Chondrocyte (in vitro differentiated cells): ENCODE measurements at places on chromosomes 3 and 15. TPM values are rescaled to one million over a fixed set of nuclear protein-coding genes. Genes with fewer than 3 reads are reported as not detected.
A peak's percentile ranks its signal among the peaks of the same experiment; 100 is the strongest.

The ERC2 gene
- total RNA-seq, result 0.65 to 1.6 TPM in 2 of 3 replicates, not detected in the other

DNA sequence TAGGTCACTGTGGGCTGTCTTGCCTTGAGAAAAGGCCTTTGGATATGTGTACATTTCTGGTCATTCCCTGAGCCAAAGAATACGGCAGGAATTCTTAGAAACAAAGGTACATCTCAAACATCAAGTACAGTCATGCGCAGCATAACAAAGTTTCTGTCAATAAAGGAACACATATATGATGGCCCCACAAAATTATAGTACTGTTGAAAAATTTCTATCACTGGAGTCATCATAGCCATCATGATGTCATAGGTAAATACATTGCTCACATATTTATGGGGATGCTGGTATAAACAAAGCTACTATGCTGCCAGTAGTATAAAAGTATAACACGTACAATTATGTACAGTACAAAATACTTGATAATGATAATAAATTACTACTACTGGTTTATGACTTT lies 38.9 kb upstream of the NECTIN3 start:
- no peak overlapping the region for H3K27ac ChIP-seq
- no peaks in the 10 kb centered on the region for H3K4me1 ChIP-seq
- peaks cover 3% of the 10 kb centered on the region for H3K36me3 ChIP-seq
- DNase-seq, result no peak
- peaks cover 3% of the 10 kb centered on the region for H3K27me3 ChIP-seq

- DNase-seq, result no peak
- no peaks in the 10 kb centered on the region for H3K27me3 ChIP-seq
- no peaks in the 10 kb centered on the region for H3K36me3 ChIP-seq
- H3K4me1 ChIP-seq, result peaks cover 14% of the 10 kb centered on the region
- H3K27ac ChIP-seq, result peak overlapping the region; percentile 49
Measured at GRCh38 chr3:154795582-154795981, 284.5 kb upstream of the MME start.

- H3K36me3 ChIP-seq, result peaks cover 1% of the 10 kb centered on the region
- no peak for DNase-seq
- no peak overlapping the region for H3K4me3 ChIP-seq
- peak overlapping the region; percentile 3 for H3K27ac ChIP-seq
- no peaks in the 10 kb centered on the region for H3K4me1 ChIP-seq
Measured at GRCh38 chr3:170007031-170007663, 30.6 kb upstream of the GPR160 start.

DNA sequence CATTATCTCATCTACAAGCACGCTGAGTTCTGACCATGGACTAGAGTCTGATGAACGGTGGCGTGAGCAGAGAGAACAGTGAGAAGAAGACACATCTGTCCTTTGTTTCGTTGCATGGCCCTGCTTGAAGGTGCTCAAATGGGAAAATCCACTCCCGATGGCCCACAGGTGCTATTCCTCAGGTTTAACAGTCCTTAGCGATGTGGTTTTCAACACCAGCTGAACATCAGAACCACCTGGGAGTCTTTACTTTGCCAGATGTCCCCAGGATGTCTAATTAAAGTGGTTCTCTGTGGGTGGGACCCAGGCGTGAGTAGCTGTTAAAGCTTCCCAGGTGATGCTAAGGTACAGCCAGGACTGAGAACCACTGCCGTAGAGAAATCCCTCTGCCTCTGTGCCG lies 13.0 kb downstream of the ADAMTS17 start:
- H3K36me3 ChIP-seq, result peaks cover 1% of the 10 kb centered on the region
- H3K27me3 ChIP-seq, result peaks cover 2% of the 10 kb centered on the region
- no peak for DNase-seq
- no peak overlapping the region for H3K4me3 ChIP-seq

The EPHA6 gene
- 0.33 to 0.70 TPM (median 0.62 TPM) in 3 replicates for total RNA-seq
